Adrenal gland (tissue), 19 donors: ENCODE measurements at places on chromosomes 4 and X.

GRCh38 chr4:5376015-5376414, 324.7 kb downstream of the STK32B start:
- DNase-seq = no peak

- DNase-seq = no peak
Measured at GRCh38 chr4:55435141-55435841, 39.5 kb downstream of the TMEM165 start.

DNA sequence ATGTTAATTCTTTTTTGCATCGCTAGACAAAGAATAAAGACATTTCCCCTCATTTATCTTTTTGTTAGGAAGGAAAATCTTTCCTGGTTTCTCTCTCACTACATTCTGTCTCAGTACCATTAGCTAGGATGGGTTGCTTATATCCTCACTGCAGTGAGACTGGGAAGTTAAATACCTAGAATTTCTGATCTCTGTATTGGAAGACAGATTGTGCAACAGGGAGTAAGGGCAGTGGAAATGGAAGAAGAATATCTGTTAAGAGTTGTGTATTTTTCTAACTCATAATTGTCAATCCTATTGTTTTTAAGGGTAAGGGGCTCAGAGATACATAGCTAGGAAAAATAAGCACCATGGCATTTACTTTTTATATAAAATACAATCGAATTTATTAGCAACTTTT, 19.6 kb downstream of the PTPN13 start:
- no peak for DNase-seq

- no peak for DNase-seq
Measured at GRCh38 chr4:102593147-102593546, 92.0 kb downstream of the NFKB1 start.

- DNase-seq = no peak
Measured at GRCh38 chr4:128285085-128285997, 2.3 kb downstream of the PGRMC2 start.

GRCh38 chrX:121886557-121886956, 839.1 kb downstream of the GLUD2 start:
- DNase-seq = no peak

DNA sequence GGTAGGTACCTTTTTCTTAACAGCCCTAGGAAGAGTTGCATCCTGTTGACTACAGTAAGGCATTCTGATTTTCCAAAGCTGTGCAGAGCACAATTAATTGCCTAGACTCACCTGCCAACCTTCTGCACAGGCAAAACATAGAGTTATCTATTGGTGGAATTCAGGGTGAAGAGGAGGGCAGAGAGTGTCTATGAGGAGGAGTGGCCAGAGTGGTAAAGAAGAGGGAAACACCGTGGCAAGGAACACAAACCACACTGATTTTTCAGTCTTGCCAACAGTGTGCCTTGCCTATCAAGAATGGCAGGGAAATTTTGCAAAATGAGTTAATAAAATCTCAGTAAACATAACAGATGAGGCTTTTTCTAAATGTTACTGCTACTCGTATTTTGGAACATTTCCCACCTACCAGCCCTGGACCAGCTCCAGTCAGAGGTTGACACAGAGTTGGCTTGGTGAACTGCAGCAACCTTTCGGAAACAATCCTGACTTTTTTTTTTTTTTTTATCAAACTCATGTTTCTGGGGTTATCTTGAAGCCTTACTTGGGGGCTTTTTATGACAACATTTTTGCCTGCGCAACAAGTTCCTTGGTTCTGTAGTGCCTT, 67.9 kb upstream of the CAPN6 start:
- no peak for DNase-seq
